Stimulated activated CD8-positive, alpha-beta memory T cell treated with anti-CD3 and anti-CD28 coated beads, Interleukin-7, amount 100 ng/mL, for 1 hour (primary cell): ENCODE measurements at places on chromosomes 1 and 21.

- no peak for DNase-seq
Observed at GRCh38 chr1:165226326-165226725, 130.2 kb downstream of the LMX1A start.

GRCh38 chr1:119080586-119080985 is 59.9 kb downstream of the WARS2 start:
- DNase-seq, result no peak

GRCh38 chr1:88488237-88488636 is 195.8 kb upstream of the PKN2 start:
- DNase-seq, result no peak

GRCh38 chr1:15524021-15524282 is at the start of gene CASP9:
Gene CASP9 (minus strand): TSS chr1:15524215. CDS start chr1:15524200, 15 bp downstream.
- no peak for DNase-seq

GRCh38 chr1:16053781-16054502 is 10.4 kb downstream of the CLCNKB start:
- no peak for DNase-seq

DNA sequence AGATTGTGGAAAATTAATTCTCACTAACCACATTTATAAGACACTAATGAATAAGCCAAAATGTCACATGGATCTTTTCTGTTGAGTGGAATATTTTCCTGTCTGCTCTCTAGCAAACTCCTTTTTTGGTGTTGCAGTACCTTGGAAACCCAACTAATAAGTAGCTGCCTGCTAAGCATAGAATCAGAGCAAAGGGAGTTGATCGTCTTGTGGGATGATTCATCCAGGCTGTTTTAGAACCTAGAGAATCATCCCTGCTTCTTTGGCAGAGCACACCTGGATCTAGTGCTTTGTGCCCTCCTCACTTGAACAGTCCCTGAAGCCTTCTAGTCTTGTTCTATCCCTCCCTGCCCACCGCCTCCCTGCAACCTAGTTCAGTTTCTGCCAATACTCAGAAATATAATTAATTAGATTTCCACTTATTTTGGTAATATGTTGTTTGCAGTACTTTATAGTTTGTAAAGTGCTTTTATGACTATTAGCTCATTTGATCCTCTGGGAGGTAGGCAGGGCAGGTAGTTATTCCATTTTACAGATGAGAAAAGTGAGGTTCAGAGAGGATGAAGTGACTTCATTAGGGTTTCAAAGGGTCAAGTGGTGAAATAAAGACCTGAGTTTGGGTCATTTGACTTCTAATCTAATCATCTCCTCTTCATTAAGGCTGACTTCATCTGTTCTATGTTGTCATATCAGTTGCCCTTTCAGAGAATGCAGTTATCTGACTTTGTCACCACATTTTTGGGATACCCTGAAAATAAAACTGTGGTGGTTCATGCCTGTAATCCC is 2.5 kb downstream of the AGO4 start:
- DNase-seq, result no peak

DNA sequence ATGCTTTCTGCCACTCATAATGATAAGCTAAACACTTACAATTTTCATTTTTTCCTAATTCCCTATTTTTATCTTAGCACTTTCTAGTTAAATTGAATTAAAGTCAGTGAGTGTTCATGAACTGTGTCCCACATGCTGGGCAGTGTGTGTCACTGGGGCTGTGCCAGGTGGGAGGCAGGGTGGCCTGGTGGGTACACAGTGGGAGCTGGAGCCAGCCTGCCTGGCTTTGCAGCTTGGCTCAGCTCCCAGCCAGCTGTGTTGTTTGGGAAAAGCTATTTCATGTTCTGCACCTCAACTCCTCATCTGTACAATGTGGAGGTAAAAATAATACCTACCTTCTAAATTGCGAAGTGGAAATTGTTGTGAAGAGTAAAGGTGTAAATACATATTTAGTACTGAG is 238.4 kb downstream of the PLA2G4A start:
- DNase-seq, result no peak

- DNase-seq, result no peak
Observed at GRCh38 chr1:54257876-54258275, 57.9 kb downstream of the MRPL37 start.

DNA sequence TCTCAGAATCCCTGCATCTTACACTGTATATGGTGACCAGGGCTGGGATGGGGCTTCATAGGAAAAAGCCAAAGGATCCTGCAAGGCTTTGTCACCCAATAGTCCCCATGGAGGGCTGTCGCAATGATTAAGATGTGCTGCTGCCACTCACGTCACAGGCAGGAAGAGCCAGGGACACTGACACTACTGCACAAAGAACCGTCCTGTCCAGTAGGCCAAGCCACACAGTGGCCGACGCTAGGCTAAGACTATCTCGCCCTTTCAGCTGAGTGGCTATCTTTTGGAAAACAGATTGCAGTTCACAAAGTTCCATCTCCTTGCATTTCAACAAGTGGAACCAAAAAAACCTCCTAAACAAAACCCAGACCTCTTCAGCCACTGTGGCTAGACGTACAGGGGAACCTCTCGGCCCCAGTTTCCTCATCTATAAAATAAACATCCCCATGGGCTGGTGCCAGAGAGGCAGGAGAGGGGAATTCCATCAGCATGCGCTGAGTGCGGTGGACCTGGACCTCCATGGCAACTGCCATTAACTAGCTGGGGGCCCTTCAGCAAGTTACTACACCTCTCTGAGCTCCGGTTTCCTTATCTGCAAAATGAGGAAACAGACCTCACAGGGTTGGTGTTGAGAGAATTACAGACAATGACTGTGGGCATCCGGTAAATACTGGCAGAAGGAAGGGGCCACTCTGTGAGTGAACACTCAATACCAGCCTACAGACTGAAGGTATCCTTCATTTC is 8.7 kb downstream of the CAPZB start:
- no peak for DNase-seq

- no peak for DNase-seq
Observed at GRCh38 chr1:59367301-59368007, 70.6 kb downstream of the FGGY start.

DNA sequence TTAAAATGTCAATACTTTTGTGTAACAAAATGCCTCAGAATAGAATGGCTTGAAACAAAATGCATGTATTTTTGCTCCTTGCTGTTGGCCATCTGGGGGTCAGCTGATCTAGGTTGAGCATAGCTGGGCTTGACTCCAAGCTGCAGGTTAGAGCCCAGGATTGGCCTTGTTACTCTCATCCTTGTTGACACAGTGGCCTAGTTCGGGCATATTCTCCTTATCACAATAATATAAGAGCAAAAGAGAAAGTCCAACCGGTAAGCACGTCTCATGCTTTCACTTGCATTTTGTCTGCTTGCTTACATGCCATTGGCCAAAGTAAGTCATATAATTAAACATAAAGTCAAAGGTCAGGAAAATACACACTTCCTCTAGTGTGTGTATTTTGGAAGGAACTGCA is 456.2 kb downstream of the KCNT2 start:
- DNase-seq, result no peak

DNA sequence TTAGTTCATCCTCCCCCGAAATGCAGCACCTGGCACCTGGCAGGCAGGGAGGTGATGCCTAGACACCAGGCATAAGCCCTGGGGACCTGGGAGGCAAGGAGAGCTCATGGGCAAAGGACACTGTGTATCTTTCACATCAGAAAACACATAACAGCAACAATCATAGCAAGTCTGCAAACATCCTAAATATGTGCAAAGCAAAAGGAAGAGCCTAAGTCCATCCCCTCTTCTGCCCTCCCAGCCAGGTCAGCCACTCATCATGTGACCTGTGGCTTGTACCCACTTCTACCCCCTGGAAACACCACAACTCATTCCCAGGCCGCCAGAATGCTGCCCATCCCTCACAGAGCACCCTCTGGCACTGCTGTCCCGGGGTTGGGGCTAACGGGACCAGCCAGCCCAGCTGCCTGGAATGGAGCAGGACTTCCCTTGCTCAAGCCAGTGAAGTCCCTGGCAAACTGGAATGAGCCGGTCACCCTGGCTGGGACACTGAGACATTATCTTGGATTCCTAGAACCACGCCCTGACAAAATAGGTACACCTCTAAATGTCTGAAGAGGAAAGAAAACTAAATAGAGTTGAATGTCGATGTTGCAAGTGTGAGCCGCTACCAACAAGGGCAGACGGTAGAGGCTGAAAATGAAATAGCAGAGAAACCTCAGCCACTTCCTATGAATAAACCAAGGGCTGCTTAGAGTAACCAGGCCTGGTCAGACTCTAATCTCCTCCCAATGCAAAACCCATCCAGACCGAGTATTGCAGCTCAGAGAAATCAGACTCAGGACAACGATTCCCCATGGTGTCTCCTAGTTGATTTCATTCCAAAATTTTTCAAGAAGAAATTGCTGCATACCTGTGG is 29.4 kb downstream of the TMPRSS2 start:
- DNase-seq, result no peak

GRCh38 chr1:228005511-228006033 is 1.2 kb upstream of the WNT3A start:
- DNase-seq, result no peak

DNA sequence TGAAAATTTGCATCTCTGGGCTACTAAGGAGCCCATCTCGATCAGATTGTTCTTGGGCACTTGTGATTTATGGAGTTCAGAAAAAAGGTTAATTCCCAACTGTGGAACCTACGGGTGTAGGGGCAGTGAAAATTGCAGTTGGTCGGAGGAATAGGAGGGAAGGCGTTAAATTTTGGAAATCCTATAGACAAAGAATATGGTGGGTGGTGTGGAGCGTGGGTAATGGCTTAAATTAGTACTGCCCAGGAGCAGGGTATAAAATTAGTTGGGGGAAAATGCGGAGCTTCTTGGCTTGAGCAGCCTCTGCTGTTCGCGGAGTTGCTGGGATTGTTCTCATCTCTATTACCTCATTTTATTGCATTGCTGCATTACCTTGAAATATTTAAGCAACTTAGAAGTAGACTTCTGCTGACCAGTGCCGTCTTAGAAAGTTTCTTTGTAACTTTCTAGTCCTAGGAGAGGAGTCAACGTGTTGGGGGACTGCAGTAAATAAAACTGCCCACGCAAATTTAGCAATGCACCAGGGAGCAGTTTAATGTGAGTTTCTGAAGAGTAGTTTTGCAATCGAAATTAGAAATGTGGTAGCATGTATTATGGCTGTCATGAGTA is 514 bp downstream of the S1PR1 start:
- no peak for DNase-seq

GRCh38 chr1:102107441-102107840 is 110.7 kb upstream of the OLFM3 start:
- no peak for DNase-seq

DNA sequence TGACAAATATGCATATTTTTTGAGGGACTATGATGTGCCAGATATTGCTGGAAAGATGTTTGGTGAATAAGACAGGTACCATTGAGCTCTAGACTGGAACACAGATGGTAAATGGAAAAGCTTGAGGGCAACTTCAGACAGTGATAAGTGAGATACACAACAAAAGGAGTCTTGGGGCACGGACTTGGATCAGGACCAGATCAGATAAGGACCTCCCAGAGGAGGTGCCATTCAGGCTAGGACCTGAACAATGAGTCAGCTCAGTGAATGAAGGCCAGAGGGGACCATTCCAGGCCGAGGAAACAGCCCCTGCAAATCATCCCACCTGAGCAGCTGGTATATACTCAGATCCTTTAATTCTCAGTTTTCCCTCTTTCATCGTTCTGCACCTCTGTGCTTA is 1.8 kb upstream of the KCNJ15 start:
- no peak for DNase-seq

DNA sequence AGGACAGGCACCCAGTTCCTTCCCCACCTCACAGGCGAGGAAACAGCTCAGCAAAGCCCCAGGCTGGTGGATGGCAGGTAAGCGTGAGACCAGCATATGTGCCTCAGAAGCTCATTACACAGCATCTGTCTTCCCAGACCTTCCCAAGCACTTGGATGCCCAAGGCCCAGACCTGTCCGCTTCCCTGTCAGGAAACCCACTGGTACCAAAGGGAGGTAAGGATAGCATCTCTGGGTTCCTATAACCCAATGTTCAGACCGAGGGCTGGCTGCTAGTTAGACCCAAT is 3.3 kb downstream of the POFUT2 start:
- DNase-seq, result no peak

GRCh38 chr1:44832056-44832705 is 10.9 kb downstream of the PTCH2 start:
- DNase-seq, result no peak

GRCh38 chr1:151055581-151055980 is 3.8 kb downstream of the CDC42SE1 start:
- DNase-seq, result no peak

- no peak for DNase-seq
Observed at GRCh38 chr1:215018555-215018954, 64.0 kb upstream of the KCNK2 start.

GRCh38 chr1:101540161-101540560 is 303.3 kb downstream of the S1PR1 start:
- DNase-seq, result no peak

GRCh38 chr1:99659755-99660210 is 13.9 kb downstream of the PALMD start:
- DNase-seq, result no peak

DNA sequence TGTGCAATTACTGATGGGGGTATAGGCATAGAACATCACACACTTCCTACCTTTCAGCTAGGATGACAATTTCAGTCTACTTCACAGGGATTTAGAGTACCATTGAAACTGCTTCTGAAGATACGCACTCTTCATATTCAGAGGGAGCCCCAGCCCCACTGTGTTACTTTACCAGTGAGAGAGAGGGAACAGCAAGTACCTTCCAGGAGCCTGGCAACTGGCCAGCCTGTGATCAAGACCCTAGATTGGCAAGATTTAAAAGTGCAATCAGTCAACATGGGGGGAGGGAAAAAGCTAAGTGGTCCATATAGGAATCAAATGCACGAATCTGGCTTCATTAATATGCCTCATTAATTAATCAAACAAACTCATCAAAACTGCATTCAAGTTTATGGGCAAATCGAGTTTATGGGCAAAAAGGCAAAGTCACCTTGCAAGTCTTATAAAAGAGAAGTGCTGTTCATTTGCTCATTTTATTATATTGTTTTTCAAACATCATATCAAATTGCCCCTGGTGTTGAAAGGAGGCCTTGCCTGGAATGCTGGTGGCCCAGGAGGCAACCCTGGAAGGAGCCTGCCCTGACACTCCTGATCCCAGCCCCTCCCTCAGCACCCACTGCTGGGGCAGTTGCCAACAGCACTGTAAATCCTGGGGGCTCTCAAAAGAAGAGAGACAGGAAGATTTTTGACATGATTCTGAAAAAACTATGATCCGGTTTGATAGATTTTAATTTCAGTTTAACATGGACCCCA is 184.9 kb upstream of the DPT start:
- no peak for DNase-seq

DNA sequence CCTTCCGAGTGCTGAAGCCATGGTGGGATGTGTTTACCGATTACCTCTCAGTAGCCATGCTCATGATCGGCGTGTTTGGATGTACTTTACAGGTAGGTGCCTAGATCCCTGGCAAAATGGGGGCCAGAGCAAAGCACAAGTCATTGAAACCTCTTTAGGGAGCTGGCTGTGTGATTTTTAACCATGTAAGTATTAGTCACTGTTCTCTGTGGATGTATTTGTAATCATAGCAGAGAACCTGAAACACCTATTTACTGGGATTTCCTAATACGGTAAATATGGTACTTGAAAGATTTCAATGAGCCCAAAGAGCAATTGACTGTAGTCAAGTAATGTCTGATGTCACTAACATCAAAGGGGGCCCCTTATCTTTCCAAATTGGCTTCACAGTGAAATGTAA is 53.6 kb downstream of the LRRC8C start:
- no peak for DNase-seq

GRCh38 chr1:158155673-158156072 is 25.0 kb upstream of the CD1D start:
- no peak for DNase-seq

- no peak for DNase-seq
Observed at GRCh38 chr21:45088116-45088515, 13.7 kb downstream of the ADARB1 start.
